ENCODE measurements at places on chromosomes 1 and 21.

DNA sequence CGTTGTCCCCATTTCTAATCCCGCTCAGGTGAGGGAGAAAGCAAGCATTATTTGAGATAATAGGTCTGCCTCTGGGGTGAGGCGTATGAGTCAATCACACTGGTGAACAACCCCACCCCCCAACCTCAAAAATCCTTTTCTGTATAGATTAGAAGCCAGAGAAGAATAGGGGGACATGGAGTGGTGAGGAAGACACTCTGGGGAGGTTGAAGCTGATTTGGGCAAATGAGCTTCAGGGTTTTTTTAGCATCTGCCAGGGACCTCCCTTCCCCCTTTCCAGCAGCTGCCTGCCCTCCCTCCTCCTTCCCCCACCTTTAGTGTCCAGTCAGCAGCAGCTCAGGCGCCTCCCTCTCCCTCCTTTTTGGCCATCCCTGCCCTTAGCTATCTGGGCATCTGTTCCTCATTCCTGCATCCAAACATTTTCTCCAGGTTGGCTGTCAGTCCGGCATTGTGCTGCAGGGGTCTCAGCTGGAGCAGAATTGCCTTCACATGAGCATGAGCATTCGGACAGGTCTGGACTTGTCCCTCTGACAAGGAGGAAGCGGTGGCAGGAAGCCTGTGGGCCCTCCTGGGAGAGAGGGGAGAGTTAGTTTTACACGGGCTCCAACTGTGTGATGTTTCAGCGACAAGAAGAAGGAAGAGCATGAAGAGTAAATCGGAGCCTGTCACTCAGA, 30.8 kb upstream of the PTGFRN start:
- DNase-seq: no peak

- no peak for DNase-seq
Observed at GRCh38 chr1:145955436-145955835, 2.4 kb downstream of the LIX1L start.

DNA sequence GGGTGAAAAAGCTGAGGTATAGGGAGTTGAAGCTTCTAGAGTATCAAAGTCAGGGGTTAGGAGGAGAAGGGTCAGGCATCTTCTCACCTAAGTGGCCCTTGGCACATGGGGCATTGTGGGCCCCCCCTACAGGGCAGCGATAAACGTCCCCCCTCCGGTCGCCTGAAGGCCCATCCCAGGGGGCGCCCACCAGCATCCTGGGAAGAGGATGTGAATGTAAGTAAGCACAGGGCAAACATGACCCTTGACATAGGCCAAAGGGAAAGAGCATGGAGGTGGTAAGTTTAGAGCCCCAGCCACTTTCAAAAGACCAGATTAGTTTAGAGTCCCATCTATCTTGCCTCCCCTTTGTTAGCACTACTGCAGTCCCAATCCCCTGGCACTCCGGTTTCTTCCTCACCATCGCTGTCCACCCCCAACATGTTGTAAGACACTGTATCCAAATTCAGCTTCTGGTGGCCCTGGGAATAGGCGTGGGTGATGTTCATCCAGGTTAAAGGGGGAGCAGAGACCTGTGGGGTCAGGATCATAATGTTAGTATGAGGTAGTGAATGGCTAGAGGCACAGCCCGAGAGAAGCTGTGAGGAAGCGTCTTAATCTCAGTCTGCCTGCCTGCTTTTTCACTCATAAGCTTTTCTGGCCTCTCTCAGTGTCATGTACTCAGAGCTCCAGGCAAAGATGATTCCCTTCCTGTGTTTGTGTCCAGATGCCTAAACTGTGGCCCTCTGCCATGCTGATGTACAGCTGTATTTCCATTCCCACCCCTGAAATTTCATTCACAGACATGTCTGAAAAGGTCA, 2.7 kb downstream of the ITGA10 start:
- DNase-seq: no peak

GRCh38 chr1:240363315-240363714, 248.6 kb downstream of the GREM2 start:
- DNase-seq: no peak

DNA sequence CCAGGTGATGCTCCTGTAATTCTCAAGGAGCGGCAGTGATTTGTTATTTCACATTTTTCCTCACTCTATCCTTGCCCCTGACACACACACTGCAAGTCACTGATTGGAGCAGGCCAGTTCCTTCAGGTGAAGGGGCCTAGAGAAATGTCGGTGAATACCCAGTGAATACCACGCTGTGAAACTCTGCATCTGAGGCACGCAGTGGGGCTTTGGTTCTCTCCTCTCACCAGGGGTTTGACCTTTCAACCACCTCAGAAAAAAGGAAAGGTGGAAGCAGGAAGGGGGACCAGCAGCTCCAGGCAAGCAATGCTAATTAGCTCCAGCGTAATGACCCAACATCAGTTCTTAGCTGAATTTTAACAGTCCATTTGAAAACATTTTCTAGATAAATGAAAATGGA, 532 bp upstream of the FAM177B start:
- DNase-seq: no peak

GRCh38 chr1:236176337-236177336, 34.3 kb downstream of the GPR137B start:
- DNase-seq: no peak

DNA sequence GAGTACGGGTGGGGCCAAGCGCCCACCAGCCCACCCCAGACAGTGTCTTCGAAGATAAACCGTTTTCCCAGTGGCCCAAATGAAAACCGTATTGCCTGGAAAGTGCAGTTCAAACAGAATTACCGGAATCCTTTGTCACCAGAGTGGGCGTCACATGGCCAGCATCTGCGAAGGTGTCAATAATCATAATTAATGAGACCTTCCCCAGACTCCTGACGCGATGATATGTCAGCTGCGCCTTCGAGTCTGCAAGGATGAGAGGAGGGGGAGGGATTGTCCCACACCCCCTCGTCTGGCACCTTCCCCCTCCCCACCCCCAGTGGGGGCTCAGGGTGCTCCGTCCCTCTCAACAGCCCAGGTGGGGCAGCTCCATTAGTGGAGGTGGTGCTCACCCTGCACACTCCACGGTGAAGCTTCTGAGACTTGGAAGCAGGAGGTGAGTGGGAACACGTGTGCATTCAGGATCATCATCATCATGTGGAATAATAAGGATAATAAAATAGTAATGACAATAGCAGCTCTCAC, 215.1 kb downstream of the PTPRU start:
- no peak for DNase-seq

DNA sequence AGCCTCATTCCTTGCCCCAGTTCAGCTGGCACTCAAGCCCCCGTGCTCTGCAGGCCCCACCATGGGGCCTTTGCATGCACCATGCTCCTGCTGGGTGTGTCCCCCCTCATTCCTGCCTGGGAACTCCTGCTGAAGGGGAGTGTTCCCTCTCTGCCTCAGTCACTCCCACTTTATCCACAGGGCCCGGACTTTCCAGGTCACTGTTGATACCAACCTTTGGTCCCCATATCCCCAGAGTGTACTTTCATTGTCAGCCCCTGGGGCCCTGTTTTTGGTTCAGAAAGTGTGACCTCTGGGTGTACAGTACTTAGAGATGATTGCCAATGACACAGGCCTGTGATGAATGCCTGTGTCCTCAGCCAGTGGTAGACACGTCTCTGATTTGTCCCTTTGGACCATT, 2.9 kb downstream of the TTC22 start:
- no peak for DNase-seq

DNA sequence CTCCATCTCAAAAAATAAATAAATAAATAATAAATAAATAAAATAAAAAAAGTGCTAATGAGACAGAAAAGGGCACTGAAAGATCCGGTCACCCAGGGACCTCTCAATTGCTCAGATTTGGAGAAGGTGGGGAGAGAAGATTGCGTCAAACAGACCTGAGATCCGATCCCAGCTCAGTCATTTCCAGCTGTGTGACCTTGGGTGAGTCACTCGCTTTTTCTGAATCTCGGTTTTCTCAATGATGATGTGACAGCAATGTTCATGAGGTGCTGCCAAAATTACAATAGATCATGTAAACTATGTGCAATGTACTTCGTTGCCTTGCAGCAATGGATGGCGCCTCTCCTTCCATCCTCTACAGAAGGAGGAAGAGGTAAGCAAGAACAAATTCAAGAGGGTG, 11.1 kb upstream of the MEF2D start:
- no peak for DNase-seq

DNA sequence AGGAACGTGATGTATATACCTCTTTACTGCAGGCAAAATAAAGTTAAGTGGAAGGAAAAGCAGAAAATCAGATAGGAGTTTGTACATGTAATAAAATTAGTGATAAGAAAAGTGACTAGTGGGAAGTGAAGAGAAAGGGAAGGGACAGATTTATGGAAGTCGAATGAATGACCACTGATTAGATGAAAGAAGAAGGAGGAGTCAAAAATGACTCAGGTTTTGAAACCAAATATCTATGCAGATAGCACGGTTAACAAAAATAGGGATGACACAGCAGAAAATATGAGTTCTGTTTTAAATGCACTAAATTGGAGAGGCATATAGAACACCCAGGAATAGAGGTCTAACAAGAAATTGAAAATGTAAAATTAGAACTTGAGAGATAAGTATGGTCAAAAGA, 128.0 kb downstream of the HMCN1 start:
- DNase-seq: no peak
